CD4-positive, alpha-beta T cell treated with Interleukin-6 at 100 ng/mL for 8 hours (primary cell): ENCODE measurements at places on chromosomes 3 and 15.
A peak's percentile ranks its signal among the peaks of the same experiment; 100 is the strongest.

- DNase-seq: no peak
These were observed 9.0 kb upstream of the KIF23 start for GRCh38 chr15:69405110-69405509.

- peak; percentile 56 for DNase-seq
These were observed 396 bp downstream of the INO80 start for GRCh38 chr15:41115652-41116115.

- DNase-seq: no peak
These were observed 14.2 kb upstream of the IQSEC1 start for GRCh38 chr3:13087320-13087990.

GRCh38 chr3:69085833-69086722, 1.3 kb downstream of the ARL6IP5 start:
- peak; percentile 79 for DNase-seq

GRCh38 chr3:139457066-139457465, 19.2 kb downstream of the RBP2 start:
- no peak for DNase-seq

DNA sequence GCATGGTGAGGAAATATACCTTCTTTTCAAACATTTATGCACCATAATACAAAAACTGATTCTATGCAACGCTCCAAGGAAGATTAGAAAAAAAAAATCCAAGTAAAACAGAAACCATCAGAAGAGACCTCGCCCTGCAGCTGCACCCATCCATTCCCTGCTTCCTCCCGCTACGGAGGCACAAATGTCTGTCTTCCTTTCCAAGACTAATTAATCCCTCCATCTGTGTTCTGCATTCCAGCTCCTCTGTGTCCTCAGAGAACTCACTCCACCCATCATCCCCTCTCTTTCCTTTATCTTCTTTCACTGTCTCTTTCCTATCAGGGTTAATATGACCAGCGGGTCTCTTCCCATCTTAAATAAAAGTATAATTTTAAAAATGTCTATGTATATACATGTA, 196.1 kb downstream of the ADAMTSL3 start:
- no peak for DNase-seq

- DNase-seq: peak; percentile 46
These were observed 15.5 kb downstream of the TBC1D2B start for GRCh38 chr15:78061963-78062427.

DNA sequence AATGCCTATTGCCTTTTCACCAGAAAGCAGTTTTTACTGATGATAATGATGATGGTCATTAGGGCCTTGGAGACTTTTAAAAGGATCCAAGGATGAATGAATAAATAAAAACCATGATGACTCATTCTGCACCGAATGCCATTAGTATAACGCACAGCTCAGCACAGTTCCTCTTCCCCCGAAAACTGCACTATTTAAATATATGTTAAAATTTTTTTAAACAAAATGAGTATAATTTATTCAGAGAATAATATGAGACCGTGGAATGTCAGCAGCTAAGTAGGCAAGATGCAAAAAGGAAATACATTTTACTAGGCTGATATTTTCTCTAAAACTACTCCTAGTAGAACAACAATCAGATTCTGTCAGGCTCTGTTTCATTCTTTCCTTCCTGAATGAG, 83.4 kb upstream of the NANOGP8 start:
- DNase-seq: no peak

DNA sequence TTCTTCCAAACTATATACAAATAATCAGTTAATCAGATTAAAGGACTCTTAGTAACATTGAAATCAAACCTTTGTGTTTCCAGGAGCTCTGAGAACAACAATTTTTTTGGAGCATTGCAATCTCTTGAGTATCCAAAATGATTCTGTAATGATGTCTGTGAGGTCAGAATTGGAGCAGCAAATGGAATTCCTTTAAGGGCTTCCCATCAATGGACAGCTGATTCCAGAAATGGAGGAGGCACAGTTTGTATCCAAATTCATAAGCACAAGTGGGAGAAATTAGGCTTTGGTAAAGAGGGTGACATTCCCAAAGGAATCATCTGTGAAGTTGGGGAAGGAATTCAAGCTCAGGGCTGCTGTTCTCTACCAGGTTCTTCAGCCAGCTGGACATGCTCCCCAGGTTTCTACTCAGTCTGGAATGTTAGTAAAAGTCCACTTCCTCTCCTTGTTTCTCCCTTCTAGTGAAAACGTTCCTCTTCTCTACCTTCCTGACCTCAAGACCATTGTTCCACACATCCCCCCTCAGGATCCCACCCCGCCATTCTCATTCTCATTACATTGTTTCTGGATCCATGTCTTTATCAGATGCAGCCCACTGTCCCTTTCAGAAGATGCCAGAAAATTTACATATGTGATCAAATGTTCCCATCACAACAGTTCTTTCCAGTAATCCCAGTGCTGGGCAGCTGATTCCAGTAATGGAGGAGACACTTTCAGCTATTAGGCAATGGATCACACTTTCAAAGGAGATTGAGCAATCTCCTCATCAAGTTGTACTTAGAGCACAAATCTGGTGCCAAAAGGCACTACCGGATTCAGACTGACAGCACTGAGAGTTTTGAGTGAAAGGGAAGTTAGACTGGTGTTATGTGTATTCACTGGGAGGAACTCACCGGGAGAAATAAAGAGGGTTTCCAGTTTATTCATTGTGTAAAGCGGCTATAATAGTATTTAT, 391.3 kb upstream of the TPRG1 start:
- DNase-seq: no peak

- DNase-seq: peak; percentile 44
These were observed 4.8 kb downstream of the LRRC58 start for GRCh38 chr3:120344349-120344748.

GRCh38 chr15:96352604-96353405, 22.3 kb downstream of the NR2F2 start:
- DNase-seq: no peak

- DNase-seq: no peak
These were observed 9.2 kb upstream of the CCDC33 start for GRCh38 chr15:74226761-74227540.

DNA sequence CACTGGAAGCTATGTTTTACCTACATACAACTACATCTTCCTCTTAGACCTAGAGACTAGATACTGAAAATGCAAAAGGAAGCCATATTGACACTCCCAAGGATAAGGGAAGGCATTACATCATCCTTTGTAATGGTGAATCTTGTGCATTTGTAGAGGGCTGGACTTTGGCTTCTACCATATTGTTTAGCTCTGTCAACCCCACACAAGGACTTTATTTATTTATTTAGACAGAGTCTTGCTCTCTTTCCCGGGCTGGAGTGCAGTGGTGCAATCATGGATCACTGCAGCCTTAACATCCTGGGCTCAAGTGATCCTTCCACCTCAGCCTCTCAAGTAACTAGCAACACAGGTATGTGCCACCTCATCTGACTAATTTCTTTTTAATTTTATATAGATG, 331.5 kb upstream of the TPRG1 start:
- no peak for DNase-seq
